ENCODE measurements at places on chromosomes 13 and 19.
A peak's percentile ranks its signal among the peaks of the same experiment; 100 is the strongest.

- DNase-seq = no peak
Observed at GRCh38 chr13:47211106-47211505, 314.3 kb upstream of the HTR2A start.

DNA sequence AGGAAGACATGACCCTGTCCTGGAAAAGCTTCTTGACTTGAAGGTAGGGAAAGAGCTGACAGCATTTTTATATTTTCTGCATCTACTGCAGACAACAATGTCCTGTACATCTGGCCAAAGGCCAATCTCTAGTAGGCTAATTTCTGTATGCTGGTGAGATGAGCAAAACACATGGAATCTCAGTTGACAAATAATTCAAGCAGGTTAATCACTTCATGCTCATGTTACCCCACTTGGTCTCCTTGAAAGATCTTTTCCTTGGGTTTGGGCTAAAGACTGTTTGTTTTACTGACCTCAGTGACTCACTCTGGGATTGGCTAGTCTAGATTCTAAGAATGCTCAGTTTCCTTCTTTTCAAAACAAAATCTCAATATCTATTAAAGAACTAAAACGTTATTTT, 298.8 kb downstream of the LMO7 start:
- DNase-seq = no peak

- DNase-seq = peak; percentile 79
Observed at GRCh38 chr19:44912854-44913253, 1.6 kb upstream of the APOC1 start.

DNA sequence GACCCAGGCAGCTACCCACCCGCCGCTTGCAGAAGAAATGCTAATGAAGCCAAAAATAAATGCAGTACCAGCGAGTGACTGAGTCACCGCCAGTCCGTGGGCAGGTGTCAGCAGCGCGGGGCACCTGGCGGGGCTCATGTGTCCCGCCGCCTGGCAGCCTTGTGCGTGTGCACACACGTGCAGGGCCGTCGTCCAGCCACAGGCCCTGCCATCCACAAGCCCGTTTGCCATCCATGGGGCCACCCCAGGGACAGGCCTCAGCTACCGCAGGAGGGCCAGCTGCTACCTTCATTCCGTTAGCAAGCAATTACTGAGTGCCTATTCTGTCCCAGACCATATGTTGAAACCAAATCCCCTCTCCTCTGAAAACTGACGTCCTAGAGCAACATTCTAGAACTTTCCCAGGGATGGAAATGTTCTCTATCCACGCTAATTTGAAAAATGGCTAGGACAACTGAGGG, 20.5 kb downstream of the NCAN start:
- DNase-seq = no peak

- DNase-seq = no peak
Observed at GRCh38 chr13:98570929-98571372, 6.0 kb downstream of the STK24 start.

GRCh38 chr13:66994517-66995202, 235.5 kb downstream of the PCDH9 start:
- DNase-seq = no peak

- no peak for DNase-seq
Observed at GRCh38 chr13:100115693-100116254, 26.9 kb downstream of the PCCA start.

GRCh38 chr13:21016487-21016886, 44.9 kb downstream of the LATS2 start:
- DNase-seq = no peak

- no peak for DNase-seq
Observed at GRCh38 chr13:95512424-95512823, 40.1 kb upstream of the CLDN10 start.

DNA sequence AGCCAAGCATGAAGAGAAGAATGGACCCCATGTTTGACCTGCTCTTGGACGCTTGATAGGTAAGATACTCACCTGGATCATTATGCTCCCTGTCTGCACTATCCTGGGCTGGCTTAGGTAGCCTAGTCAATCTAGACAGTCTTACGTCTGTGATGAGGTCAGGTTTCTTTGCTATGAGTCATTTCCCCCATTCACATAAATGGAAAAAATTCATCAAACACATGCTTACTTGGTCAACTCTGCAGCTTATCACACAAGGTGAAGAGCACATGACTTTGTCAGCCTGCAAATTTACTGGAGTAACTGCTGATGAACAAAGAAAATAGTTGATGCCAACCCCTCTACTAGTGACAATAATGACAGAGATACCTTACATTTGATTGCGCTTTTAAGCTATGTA, 170.0 kb downstream of the NUFIP1 start:
- no peak for DNase-seq

- DNase-seq = no peak
Observed at GRCh38 chr19:55502197-55502952, 14.1 kb downstream of the SSC5D start.

- DNase-seq = no peak
Observed at GRCh38 chr19:54502518-54503048, at the start of gene LAIR2. LAIR2 (plus strand) TSS chr19:54502831; CDS start chr19:54502919, 88 bp downstream.

- no peak for DNase-seq
Observed at GRCh38 chr19:6524311-6524710, 6.5 kb upstream of the TNFSF9 start.

GRCh38 chr13:99828123-99828522, 143.4 kb downstream of the ZIC5 start:
- no peak for DNase-seq

DNA sequence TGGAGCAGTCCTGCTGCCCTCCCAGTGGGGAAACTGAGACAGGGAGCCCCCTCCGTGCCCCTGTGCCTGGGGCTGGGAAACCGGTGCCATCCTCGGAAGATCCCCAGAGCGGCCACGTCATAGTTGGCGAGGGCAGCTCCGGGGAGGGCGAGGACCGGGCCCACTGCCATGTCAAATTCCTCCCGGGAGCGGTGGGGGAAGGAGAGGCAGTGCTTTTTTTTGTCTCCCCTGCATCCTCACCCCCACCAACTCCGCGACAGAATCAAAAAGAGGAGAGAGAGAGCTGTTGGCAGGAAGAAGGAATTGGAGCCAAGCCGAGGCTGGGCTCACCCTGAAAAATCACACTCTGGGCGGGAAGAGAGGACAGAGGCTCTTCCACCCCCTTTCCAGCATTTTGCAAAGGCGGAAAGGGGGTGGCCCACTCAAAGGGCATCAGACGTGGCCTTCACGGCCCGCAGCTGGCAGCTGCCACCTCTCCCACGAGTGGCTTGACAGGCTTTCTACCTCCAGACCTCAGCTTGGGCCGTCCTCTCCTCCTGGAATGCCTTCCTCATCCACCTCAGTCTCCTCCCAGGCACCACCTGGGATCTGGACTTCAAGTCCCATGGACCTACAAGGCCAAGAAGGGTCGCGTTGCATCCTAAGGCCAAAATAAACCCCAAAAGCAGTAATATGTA, 19.6 kb upstream of the NFIC start:
- peak; percentile 96 for DNase-seq

DNA sequence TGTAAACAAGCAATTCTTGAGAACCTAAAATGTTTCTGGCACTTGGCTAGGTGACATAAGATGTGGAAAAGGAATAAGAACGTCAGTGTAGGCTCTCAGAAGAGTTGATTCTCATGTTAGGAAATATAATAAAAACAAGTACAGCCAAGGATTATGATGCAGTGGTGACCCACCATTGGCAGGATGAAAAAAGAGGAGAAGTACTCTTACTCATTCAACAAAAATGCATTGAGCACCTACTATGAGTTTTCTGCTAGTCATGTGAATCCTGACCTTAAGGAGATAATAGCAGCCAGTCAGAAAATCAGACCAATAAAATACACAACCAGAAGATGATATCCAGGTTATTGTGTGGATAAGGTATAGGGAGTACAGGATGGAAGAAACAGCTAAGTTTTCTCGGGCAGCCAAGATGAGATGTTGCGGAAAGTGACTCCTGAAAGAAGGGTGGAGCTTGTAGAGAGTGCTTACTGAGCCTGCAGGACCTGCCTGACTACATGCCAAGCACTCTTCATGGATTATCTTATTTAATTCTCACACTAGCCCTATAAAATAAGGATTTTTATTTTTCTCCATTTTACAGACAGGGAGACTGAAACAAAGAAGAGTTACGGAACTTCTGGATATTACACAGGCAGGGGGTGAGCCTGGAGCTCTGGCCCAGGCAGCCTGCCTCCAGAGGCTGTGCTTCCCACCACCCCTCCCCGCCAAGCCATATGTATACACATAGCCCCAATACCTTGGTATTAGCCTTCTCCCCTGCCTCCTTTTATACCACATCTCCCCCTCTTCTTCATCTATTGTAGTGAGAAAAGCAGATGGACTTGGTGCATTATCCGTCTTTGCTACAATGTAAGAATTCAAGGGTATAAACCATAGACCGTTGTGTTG, 58.0 kb downstream of the TGDS start:
- no peak for DNase-seq

All from sigmoid colon (tissue), 7 donors.